ENCODE measurements at places on chromosomes 7 and 10.

GRCh38 chr10:122733931-122734665 lies 34.5 kb upstream of the C10orf120 start:
- no peak for DNase-seq

DNA sequence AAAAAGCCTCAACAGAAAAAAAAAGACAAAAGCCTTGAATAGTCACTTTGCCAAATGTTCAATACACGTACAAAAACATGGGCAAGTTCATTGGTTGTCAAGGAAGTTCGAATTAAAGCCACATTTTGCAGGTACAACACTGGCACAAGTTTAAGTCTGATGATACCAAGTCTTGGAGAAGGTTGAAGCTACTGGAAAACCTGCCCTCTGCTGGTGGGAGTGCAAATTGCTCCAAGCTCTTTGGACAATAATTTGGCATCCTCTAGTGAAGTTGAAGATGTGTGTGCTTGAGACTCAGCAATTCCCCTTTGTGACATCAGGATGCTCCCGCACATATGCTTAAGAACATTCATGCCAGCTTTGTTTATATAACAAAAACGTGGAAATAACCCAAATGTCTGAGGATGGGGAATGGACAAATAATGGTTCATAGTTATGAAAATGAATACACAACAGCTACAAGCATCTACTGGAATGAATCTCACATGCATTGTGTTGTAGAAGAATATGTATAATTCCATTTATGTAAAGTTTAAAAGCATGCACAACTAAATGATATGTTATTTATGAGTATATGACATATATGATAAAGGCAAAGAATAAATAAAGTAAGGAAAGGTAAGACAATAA lies 120.0 kb upstream of the PLPP4 start:
- no peak for DNase-seq

DNA sequence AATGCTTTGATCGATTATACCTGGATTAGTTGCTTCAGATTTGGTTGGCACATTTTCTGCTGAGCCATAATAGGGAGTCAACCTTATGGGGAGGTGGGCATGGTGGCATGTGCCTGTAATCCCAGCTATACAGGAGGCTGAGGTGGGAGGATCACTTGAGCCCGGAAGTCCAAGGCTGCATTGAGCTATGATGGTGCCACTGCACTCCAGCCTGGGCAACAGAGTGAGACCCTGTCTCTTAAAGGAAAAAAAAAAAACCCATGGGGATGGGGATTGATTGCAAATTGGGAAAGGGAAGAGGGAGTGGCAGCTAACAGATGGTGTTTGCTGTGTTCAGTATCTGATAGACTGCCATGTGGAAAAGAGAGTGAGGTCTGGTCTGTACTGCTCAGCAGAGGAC lies 11.1 kb downstream of the STK17A start:
- DNase-seq = no peak

- DNase-seq = no peak
Measured at GRCh38 chr7:148921189-148921588, 37.1 kb upstream of the EZH2 start.

- no peak for DNase-seq
Measured at GRCh38 chr7:67343114-67343513, 346.5 kb downstream of the TYW1 start.

DNA sequence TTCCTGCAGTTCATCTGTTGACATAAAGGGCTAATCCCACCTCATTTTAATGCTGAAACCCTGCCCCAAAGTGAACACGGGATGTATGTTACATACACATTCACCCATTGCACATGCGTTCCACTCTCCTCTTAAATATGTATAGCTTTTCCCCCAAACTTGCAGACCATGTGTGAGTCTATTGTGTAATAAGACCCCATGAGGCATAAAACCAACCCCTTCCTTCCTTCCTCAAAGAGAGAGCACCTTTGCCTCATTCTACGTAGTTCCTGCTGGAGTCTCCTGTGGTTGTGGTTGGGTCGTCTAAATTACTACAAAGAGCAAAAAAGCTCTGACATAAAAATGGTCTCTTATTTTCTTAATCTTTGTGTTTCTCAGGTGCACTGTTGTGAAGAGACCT lies 345.7 kb upstream of the KLF6 start:
- DNase-seq = no peak

GRCh38 chr7:77461842-77462241 lies 45.7 kb upstream of the GSAP start:
- no peak for DNase-seq
